ENCODE measurements at places on chromosomes 11 and 22. TPM values are rescaled to one million over a fixed set of nuclear protein-coding genes. Genes with fewer than 3 reads are reported as not detected.
A peak's percentile ranks its signal among the peaks of the same experiment; 100 is the strongest.

GRCh38 chr22:48504519-48505140 lies 1323.0 kb downstream of the BRD1 start:
- DNase-seq, result no peak

- no peak for DNase-seq
Observed at GRCh38 chr11:128709402-128709801, 15.5 kb downstream of the FLI1 start.

DNA sequence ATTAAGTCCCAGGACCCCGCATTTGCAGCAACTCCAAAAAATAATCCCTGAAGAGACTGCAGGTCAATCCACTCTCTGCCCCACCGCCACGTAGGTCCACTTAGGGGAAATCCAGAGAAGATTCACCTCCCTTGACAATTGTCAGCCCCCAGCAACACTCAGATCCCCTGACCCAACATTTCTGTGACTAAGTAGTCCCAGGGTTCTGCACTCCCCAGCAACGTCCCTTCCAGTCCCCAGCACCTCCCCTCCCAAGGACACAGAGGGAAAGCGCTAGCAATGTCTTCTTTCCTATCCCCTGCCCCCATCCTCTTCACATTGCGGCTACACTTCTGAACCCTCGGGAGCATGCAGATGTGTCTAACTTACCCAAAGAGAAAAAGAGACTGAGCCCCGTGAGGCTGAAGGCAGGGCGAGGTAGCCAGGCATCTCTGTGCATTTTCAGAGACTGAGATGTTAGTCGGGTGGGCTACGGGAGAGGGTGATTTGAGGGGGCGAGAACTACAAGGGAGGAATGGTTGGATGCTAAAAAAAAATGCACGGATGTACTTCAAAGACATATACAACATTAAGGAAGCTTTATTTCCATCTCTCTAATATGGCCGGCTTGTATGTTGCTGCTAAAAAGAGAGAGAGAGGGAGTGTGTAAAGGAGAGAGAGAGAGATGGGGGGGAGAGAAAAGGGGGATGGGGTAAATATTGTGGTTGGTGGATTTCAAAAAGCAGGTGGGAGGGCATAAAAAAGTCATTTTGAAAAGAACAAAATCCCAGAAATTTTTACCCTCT lies at the start of gene SCN2B:
Gene SCN2B, minus strand, starts transcription at position 647 of the 785 bp plus-strand sequence. Its CDS starts 208 bp downstream, at position 439.
- no peak for DNase-seq

DNA sequence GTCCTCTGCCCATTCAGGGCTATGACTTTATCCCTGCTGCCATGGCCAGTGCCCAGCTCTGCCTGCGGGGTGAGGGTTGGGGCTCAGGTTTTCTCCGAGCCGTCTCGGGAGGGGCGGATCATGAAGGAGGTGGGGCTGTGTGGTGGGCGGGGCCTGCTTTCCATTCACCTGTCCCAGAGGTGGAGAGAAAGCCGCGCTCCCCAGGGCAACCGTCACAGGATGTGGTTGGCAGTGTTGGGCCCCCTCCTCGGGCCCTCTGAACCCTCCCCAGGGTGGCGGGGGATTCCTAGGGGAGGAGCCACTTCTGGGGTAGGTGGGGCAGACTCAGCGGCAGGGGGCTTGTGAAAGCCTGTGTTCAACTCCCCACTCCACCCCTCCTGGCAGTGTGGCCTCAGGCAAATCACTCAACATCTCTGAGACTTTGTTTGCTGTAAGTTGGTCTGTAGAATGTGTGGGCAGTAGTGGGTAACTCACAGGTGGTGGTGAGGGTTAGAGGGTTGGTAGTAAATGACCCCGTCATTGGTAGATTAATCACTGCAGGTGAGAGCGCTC lies 50.3 kb downstream of the CD6 start:
- DNase-seq, result no peak

DNA sequence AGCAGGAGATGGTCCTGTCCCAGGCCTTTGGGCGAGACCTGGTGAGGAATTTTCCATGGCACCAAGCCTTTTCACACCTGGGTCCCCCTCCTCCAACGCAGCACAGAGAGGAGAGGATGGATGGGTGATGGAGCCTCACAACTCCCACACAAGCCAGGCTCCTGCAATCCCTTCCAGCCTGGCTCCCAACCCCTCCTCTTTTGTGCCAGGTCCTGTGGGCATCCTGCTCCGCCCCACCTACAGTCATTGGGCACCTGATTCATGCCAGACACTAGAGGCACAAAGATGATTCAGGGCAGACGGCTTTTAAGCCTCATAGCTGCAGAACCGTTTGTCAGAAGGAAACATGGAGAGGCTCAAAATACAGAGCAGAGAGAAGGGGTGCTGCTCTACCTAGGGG lies 16.1 kb upstream of the MYRF start:
- DNase-seq, result no peak

DNA sequence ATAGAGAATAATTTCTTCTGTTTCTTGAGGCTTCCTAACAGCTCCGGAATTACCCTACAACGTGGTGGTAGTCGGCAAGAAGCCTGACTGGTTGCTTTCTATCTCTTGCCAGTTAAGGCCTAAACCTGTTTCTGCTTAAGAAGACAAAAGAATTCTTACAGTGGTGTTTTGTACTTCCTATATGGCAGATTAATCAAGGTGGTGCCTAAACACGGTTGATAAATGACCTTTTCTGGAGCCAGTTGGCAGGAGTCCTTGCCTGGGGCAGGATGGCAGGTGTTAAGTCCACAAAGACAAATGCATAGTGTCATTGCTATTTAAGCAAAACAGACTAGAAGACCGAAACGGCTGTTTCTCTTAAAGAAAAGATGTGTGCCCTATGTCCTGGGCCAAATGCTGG lies 9.9 kb downstream of the GVQW3 start:
- DNase-seq, result no peak

GRCh38 chr11:14980854-14981253 lies 8.7 kb upstream of the CALCA start:
- DNase-seq, result no peak

- DNase-seq, result no peak
Observed at GRCh38 chr11:88086297-88086696, 88.9 kb downstream of the RAB38 start.

DNA sequence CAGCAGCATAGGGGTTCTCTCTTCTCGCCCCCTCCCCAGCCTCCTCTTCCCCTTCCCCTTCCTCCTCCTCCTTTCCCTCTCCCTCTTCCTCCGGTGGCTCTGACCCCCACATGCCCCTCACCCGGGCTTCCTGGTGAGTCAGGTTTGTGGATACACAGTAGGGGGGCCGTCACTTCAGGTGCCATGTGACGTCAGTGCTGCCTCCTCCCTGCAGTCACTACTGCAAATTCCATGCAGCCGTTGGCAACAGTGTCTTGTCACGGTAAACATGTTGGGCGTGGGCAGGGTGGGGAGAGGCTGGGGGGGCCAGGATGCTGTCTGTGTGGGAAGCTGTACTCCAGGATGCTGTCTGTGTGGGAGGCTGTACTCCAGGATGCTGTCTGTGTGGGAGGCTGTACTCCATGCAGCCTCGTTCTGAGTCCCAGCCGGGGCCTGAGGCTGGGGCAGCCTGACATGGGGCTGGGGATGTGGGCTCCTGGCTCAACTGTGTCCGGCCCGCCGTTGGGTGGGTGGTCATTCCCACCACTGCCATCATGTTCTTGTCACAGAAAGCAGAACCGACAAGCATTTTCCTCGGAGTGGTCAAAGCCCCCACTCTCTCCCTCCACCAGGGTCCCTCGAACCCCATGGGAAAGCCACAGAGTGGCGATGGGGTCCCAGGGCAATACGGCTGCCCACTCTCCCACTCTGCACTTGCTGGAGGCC lies 2.4 kb upstream of the MUC2 start:
- DNase-seq, result no peak

GRCh38 chr11:46200537-46201281 lies 76.8 kb upstream of the CREB3L1 start:
- no peak for DNase-seq

DNA sequence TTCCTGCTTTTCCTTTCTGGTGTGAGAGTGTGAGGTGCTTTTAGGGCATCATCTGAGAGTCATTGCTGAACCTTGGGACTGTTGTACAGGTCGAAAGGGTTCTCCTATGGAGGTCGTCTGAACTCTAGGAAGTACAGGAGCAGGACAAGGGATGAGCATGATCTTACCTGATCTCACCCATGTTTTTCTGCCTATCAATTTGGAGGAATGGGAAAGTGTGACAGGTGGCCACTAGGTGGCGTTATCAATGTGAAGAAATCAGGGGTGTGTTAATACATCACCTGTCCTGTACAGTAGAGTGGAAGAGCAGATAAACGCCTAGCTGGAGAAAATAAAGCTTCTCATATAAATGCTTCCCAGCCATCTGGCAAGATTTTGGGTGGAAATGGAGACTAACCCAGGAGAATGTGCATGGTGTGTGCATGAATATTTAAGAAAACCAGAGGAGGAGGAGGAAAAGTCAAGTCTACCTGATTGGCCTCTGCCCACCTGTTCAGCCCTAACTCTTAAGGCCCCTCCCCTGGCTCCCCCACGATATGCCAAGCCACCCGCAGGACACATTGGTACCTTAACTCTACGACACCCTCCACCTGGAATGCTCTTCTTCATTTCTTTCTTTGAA lies 72.0 kb upstream of the NARS2 start:
- DNase-seq, result peak; percentile 54

BEST1 gene
- total RNA-seq, result 4.6 TPM

PRRG4 gene
- total RNA-seq, result 0.10 TPM

DNA sequence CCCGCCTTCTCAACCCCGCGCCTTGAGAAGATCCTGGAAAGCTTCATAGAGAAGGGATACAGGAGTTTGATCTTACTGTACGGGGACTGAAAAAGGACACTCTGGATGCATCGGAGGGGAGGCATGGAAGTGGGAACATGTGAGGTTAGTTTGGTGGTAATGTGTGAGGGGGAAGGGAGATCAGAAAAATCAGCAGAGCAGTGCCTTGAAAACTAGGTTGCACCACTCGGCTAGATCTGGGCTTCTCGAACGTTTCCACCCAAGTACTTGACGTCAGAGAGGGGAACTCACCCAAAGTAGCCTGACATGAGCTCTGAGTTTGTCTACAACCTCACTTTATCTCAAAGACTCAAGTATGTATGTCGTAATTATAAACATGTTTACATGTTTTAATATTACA lies 14.5 kb downstream of the USP35 start:
- no peak for DNase-seq

GRCh38 chr11:68206211-68206610 lies 6.9 kb downstream of the KMT5B start:
- no peak for DNase-seq

- no peak for DNase-seq
Observed at GRCh38 chr11:72816404-72816990, 2.3 kb downstream of the ATG16L2 start.

DNA sequence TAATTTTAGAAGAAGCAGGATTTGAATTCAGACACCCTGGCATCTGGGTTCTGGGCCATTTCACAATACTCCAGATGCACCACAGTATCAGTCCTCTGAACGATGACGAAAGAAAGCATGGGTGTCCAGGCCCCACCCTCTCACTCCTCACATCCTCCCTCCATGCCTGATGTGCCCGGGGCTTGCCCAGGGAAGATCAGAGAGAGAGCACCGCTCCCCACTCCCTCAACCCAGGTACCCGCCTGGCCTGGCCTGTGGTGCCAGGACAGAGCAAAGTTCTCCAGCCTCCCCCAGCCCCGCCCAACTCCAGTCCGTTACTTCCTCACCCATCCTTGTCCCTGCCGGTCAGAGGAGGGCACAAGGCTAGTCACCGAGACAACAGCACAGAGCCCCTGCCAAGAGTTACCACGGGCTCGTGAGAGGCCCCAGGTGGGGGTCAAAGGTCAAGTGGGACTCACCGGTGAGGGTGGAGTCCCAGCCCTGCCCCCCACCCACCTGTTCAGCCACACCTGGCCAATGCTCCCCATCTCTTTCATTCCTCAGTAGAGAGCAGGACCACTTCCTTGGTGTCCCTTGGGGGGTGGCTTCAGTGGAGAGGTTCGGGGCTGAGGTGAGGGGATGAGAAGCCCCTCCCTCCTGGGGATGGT lies 8.1 kb downstream of the BCL9L start:
- DNase-seq, result no peak

OR52A1 gene
- not detected for total RNA-seq

ADORA2A gene
- total RNA-seq, result 15.9 TPM

- no peak for DNase-seq
Observed at GRCh38 chr11:59201353-59201752, 11.4 kb downstream of the MPEG1 start.

DNA sequence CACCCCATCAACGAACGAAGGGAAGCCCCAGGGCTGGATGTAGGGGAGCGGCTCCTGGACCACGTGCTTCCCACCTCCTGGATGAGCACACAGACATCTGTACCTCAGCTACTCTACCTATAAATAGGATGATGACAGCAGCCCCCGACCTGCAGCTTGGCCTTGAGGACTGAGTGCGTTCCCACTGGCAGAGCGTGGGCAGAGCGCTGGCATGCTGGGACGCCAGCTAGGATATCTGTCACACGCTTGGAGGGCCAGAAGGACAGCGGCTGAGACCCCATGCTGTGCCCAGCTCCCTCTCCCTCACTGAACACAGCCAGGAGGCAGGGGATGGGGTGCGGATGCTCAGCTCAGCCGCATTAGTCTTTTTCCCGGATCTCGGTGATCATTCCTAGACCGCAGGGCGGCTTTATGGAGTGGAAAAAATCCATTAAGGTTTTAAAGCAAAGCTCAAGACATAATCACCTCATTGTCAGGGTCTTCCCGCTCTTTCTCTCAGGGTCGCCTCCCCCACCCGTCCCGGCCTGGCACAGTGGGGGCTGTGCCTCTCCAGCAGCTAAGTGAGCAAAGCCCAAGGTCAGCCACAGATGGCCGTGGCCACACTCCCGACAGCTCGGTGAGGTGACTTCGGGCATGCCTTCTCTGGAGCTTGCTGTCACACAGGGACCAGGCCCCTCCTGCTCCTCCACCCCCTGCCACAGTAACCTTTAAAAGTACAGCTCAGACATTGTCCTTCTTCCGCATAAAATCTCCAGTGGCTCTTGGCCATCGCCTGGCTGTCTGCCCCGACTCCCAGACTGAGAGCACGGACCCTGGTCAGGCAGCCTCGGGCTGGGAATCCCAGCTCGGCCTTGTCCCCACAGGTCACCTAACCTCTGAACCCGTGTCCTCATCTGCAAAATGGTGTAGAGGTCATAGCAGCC lies 69.6 kb upstream of the SHISAL1 start:
- peak; percentile 27 for DNase-seq

BRSK2 gene
- 207 TPM for total RNA-seq

- no peak for DNase-seq
Observed at GRCh38 chr11:28342716-28343115, 234.5 kb downstream of the METTL15 start.

UBQLNL gene
- total RNA-seq, result not detected

DNA sequence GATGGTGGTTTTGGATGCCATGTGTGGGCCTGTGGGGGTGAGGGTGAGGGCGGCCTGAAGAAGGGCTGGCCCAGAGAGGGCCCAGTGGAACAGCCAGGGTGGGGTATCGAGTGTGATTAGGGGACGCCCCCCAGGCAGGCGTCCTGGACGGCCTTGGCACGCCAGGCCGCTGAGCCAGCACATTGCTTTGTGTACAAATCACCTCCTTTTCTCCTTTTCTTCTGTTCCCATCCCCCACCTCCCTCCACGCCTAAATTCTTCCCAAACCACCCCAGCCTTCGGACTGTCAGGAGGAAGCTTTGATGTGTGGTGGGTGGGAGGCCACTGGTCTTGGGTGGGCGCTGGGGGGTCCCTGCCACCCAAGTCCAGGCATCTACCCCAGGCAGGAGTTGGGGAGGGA lies 7.8 kb upstream of the CD248 start:
- no peak for DNase-seq

TH gene
- total RNA-seq, result not detected

GRCh38 chr11:84236436-84236835 lies 950.3 kb upstream of the CCDC90B start:
- no peak for DNase-seq

GRCh38 chr11:15144347-15144746 lies 29.6 kb downstream of the INSC start:
- DNase-seq, result no peak

OR2AT4 gene
- not detected for total RNA-seq

OR5AP2 gene
- total RNA-seq, result not detected

ACTN3 gene
- total RNA-seq, result 2.0 TPM

- DNase-seq, result peak; percentile 91
Observed at GRCh38 chr11:47269002-47269828, 718 bp upstream of the MADD start.

Data from glutamatergic neuron (in vitro differentiated cells).